Suprapubic skin (tissue), 4 donors: ENCODE measurements at places on chromosomes 2 and 18. TPM values are rescaled to one million over a fixed set of nuclear protein-coding genes. Genes with fewer than 3 reads are reported as not detected.

The MORN2 gene
- total RNA-seq, result 7.8 TPM

The ZNF804A gene
- 1.0 TPM for total RNA-seq

The SLC30A3 gene
- not detected for total RNA-seq

The LRRC30 gene
- not detected for total RNA-seq

The SP100 gene
- total RNA-seq, result 69.8 TPM
